Occipital lobe (tissue), 3 donors: ENCODE measurements at places on chromosomes 2 and 18. TPM values are rescaled to one million over a fixed set of nuclear protein-coding genes. Genes with fewer than 3 reads are reported as not detected.

CXCR2 gene
- total RNA-seq = 2.3 TPM

ALPP gene
- not detected for total RNA-seq

CEBPZOS gene
- 24.5 TPM for total RNA-seq

REG3A gene
- not detected for total RNA-seq

SAG gene
- total RNA-seq = not detected

MAPRE2 gene
- 68.0 TPM for total RNA-seq

GALR1 gene
- 0.16 TPM for total RNA-seq

PIGN gene
- 56.8 TPM for total RNA-seq

NETO1 gene
- total RNA-seq = 47.7 TPM

TUBA3E gene
- total RNA-seq = not detected

IL36RN gene
- total RNA-seq = not detected

TMEM182 gene
- 3.6 TPM for total RNA-seq

ZNF2 gene
- total RNA-seq = 11.1 TPM

PCARE gene
- total RNA-seq = under 0.01 TPM

MC5R gene
- 2.2 TPM for total RNA-seq

PDE1A gene
- total RNA-seq = 42.1 TPM

ATF2 gene
- 158 TPM for total RNA-seq

MDH1B gene
- total RNA-seq = 2.5 TPM

MLPH gene
- total RNA-seq = 0.94 TPM

ARPC2 gene
- total RNA-seq = 110 TPM

HOXD11 gene
- total RNA-seq = not detected
